IPS DF 6.9 (cell line): ENCODE measurements at places on chromosomes 2 and 18.

- no peak for DNase-seq
Observed at GRCh38 chr18:37574113-37574512, 8.5 kb upstream of the CELF4 start.

DNA sequence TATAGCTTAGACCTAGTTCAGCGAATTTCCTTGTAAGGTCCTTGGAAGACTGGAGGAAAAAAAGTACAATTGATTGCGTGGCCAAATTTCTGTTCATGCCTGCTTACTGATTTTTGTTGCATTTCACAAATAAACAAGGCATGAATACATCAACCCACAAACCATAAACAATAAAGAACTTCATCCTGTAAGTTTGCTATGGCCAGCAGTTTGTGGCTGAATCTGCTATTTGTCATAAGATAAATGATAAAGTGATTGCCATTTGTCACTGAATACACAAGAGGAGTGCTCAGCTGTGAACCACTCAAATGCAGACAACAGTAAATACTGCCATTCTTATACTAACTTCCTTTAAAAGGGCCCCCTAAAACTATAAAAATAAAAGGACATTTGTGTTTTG is 259.5 kb downstream of the CCDC178 start:
- DNase-seq, result no peak

GRCh38 chr2:7288484-7288883 is 371.3 kb downstream of the RNF144A start:
- no peak for DNase-seq

DNA sequence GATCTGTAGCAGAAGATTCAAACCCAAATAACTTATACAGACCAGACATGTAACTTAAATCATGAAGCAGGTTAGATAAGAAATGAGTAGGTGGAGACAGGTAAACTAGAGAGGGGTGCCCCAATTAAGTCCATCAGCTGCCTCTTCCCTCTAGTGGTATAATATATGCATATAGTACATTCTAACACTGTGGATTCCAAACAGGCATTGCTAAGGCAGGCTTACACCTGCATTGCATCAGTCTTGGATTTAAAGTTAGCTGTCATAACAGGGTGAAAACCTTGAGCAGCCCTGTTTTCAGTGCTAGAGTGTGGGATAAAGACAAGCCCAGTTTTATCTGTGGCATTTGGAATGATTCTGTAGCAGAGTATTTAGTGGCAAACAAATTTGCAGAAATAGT is 63.4 kb downstream of the NYAP2 start:
- no peak for DNase-seq

DNA sequence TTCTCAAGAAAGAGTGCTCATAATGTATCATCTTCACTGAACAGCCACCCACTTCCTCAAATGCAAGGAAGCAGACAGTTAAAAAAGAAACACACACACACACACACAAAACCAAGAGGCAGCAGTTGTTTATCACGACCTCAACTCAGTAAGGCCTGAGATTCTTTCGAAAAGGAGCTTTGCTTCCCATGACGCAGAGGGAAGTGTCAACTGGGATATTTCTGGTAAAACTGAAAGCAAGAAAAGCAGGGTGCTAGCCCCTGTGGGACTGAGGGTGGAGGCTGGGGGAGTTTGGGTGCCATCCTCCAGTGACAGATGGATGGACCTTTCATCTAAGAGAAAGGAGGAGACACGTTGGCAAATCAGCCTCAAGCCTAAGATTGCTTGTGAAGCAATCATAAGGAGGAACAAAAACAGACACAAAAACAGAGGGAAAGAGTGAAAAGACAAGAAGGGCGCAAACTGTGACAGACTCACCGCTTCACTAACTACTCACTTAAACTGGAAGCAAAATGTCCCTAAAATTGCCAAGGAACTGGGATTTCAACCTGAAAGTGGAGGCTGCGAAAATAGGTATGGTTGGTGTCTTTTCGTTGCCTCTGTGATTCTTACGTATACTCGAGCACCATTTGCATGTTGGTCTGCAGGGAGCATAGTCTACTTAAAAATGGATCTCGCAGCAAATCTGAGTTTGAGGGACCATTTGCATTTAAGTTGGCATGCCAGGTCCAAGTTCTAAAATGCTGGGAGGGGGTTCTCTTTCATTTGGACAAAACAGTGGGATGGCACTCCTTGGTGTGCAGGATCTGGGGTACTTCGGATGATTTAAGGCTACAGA is at the start of gene ARHGAP25:
TSS of gene ARHGAP25 (plus strand) at position 124 of the 838 bp plus-strand sequence. CDS start at position 513, 389 bp downstream.
- no peak for DNase-seq

GRCh38 chr2:107737756-107738155 is 88.9 kb upstream of the RGPD4 start:
- no peak for DNase-seq

DNA sequence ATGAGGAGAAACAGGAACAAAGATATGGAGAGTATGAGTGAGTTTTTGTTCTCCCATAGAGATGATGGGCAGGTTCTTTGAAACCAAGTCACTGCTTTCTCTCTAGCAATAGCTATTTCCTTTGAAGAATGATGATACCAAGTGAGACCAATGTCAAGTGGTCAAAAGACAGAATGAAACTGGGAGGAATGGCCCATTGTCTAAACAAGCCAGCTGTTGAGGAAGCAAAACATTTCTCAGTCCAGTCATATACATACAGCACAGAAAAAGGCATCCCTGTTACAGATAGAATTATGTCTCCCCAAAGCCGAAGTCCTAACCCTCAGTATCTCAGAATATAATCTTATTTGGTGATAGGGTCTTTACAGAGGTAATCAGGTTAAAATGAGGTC is 66.1 kb upstream of the EPC2 start:
- no peak for DNase-seq

- DNase-seq, result no peak
Observed at GRCh38 chr2:110891626-110892025, 159.3 kb downstream of the ACOXL start.

GRCh38 chr18:72544092-72544886 is at the start of gene CBLN2:
TSS of gene CBLN2 (minus strand) at chr18:72544342. CDS start at chr18:72542160, 2,182 bp downstream.
- DNase-seq, result peak; percentile 50

- DNase-seq, result no peak
Observed at GRCh38 chr2:20222769-20223406, 2.0 kb downstream of the SDC1 start.

DNA sequence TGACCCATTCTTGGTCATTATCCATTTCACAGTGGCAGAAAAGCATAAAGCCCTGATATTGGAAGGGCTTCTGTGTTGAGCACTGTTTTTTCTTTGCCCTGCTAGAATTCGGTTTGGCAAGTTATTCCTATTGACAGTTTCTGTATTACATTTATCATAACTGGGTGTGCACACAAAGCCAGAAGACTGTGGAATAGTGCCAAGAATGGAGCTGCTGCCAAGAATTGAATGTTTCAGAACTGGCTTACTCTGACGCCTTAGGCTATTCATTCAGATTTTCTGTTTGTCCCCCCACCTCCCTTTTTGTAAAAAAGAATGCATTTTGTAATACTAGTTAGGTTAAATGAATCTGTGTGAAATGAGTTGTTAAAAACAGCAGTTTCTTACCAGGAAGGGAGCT is 12.7 kb downstream of the KDM3A start:
- no peak for DNase-seq

DNA sequence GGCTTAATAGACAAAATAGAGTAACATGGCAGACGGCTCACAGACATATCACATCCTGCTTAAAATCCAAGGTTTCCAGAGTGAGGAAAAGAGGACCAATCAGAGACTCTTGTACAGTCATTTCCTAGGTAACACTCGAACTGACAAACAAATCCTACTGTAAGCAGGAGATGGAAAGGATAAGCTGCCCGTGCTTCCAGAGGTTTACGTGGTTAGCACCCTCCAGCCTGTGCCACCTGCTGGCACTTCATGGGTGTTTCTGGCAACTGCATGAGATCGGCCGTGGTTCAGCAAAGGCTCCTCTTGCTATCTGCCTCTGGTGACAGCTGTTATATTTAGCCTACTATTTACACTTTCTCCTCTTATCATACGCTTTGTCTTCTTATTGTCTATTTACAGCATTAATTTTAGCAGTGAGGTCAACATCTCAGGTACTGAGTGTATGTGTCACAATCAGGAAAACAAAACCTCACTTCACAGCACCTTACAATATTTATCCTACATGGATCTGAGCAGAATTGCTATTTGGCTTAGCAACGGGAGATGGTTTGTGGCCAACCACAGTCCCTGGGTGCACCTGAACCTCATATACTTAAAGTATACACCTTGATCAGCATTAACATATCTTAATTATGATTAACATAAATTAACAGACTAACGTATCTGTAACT is 226.9 kb downstream of the TMEM163 start:
- no peak for DNase-seq

- DNase-seq, result no peak
Observed at GRCh38 chr18:55908901-55909366, 320.9 kb upstream of the TCF4 start.

- no peak for DNase-seq
Observed at GRCh38 chr2:7025082-7025481, 107.9 kb downstream of the RNF144A start.

- no peak for DNase-seq
Observed at GRCh38 chr2:152624805-152625204, 92.5 kb downstream of the PRPF40A start.

GRCh38 chr2:149076863-149077412 is 38.4 kb downstream of the LYPD6B start:
- no peak for DNase-seq

- DNase-seq, result no peak
Observed at GRCh38 chr2:19878268-19879046, 23.3 kb downstream of the TTC32 start.

DNA sequence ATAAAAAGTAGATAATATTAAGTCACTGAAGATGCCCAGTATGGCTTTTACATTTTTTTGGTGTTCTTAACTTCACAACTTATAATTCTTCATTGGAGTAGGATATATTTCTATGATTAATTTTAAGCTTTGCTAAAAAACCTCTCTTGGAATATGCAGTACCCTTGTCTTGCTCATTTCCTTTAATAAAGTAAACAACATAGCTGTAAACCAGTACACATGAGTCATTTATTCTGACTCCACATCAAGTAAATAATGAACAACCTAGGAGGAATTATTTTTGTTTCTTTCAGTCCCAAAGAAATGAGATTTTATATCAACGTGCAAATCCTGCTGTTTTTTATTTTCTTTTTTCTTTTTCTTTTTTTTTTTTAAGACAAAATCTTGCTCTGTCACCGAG is 869.1 kb downstream of the CNTNAP5 start:
- DNase-seq, result no peak

- no peak for DNase-seq
Observed at GRCh38 chr2:70978341-70979179, at the start of gene ANKRD53. TSS of gene ANKRD53 (plus strand) at chr2:70978630. CDS start at chr2:70978646, 16 bp downstream.

GRCh38 chr2:11914455-11914854 is 168.0 kb downstream of the LPIN1 start:
- no peak for DNase-seq

DNA sequence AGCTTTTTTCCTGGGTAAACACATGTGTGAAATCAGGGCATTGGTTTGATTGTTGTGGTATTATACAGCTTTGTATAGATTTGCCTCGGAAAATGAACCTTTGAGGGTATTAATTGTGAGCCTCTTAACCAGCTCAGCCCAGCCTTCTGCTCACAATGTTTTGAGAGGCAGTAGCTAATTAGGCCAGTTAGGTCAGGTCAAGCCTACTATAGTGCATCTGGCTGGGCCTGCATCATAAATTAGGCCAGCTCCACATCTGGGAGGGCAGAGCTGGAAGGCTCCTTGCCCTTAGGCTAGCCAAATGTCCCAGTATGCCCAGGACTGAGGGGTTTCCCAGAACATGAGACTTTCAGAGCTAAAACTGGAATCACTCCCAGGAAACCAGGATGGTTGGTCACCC is 43.0 kb downstream of the LRATD1 start:
- no peak for DNase-seq

DNA sequence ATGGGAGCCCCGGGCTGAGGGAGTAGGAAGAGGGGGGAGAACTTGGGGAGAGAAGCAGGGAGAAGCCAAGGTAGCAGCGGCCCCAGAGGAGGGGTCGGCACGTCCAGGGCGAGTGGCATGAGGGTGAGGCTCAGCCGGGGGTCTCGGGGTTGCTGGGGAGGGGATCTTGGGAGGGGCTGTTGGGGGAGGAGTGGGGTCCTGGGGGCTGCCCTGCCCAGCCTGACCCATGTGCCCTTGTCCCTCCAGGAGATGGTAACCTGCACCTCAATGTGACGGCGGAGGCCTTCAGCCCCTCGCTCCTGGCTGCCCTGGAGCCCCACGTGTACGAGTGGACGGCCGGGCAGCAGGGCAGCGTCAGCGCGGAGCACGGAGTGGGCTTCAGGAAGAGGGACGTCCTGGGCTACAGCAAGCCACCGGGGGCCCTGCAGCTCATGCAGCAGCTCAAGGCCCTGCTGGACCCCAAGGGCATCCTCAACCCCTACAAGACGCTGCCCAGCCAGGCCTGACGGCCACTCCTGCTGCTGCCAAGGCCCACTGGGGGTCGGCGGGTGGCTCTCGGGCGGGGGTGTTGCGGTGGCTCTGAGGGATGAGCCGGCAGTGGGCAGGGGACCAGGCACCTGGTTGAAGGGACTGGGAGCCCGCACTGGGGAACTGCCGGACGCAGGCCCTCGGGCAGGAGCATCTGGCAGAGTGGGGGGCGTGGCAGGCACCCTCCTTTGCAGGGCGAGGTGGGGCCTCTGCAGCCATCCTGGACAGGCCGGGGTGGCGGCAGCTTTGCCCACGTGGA is 9.0 kb upstream of the GAL3ST2 start:
- DNase-seq, result no peak

DNA sequence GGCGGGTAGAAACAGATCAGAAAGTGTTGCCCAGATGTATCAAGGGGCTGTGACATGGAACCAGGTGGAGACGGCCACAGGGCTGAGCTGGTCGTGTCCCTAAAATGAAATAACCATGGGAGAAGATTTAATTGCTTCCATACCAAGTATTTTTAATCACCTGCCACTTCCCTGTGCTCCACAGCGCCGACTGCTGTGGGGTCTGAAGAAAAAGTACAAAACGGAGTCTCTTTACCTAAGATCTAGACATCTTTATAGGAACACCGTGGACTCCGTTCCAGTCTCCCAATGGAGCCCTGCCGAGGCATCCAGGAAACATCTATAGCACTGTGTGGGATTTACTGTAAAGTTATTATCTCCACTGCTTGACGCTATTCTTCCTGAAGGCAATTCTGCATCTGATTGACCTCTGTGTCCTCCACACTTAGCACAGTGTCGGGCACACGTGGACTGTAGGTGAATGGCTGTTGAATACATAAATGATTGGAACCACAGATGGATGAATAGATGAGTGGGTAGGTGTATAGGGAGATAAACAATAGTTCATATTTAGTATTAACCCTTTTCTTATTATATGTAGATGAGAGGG is 21.6 kb upstream of the GYPC start:
- no peak for DNase-seq

DNA sequence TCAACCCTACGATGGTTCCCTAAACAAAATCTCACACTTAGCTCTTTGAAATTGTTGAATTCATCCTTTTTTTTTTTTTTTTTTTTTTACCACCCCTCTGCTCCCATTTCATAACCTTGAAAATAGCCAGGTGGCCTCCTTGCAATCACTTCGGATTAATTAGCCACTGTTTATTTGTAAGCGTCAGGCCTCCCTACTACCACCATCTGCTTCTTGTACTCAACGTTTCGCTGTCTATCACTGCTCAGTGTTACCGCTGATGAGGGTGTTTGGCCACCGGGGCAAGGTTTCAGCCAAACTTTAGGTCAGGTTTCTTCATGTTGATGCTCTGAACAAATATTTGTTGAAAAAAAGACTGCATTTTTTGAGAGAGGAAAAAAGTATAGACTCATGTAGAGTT is 183.2 kb downstream of the EPHA4 start:
- no peak for DNase-seq
